SW 1271 (cell line): ENCODE measurements at places on chromosomes 5 and 9.

DNA sequence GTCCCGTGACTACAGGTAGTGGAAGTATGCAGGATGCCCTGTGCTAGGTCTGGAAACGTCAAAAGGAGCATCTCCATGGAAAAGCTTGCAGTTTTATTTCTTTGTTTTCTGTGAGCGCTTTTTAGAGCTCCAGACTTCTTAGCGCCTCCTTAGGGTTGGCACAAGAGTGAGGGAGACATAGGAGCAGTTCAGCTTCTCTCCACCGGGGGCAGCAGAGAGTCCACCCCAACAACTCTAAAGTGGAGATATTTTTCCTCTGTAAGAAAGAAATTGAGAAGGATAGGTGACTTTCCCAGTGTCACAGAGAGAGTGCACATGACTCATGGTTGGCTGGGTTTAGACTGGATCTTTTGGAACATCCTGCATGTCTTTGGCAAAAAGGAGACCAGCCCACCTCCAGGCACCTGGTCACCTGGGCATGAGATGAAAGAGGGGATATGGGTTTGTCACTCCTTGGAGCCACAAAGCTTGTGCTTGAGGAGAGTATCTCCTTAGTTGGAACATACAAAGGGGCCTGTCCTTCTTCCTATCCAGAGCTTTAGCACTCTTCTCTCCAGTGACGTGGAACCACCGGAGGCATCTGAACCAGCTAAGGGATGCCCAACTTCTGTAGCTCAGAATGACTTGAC lies 637.7 kb downstream of the SEMA5A start:
- peak; percentile 42 for DNase-seq

GRCh38 chr5:150251504-150251903 lies 38.1 kb downstream of the CAMK2A start:
- DNase-seq = no peak

GRCh38 chr5:91562922-91563321 lies 179.8 kb upstream of the ARRDC3 start:
- DNase-seq = no peak

DNA sequence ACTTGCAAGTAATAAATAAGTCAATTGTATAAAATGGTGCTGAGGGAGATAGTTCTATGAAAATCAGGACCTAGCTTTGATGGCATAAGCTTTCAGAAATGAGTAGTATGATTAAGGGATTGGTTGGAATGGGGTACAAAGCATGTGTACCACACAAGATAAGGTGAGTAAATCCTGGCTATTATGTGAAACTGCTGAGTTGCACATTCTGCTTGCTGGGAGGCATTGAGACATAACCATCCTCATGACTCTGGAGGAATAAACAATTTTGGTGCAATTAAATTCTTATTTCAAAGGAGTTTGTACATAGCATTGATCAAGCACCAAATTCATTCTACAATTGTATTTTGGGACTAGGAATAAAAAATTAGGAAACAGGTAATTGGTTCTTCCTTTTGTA lies 755.2 kb upstream of the ACO1 start:
- DNase-seq = no peak

DNA sequence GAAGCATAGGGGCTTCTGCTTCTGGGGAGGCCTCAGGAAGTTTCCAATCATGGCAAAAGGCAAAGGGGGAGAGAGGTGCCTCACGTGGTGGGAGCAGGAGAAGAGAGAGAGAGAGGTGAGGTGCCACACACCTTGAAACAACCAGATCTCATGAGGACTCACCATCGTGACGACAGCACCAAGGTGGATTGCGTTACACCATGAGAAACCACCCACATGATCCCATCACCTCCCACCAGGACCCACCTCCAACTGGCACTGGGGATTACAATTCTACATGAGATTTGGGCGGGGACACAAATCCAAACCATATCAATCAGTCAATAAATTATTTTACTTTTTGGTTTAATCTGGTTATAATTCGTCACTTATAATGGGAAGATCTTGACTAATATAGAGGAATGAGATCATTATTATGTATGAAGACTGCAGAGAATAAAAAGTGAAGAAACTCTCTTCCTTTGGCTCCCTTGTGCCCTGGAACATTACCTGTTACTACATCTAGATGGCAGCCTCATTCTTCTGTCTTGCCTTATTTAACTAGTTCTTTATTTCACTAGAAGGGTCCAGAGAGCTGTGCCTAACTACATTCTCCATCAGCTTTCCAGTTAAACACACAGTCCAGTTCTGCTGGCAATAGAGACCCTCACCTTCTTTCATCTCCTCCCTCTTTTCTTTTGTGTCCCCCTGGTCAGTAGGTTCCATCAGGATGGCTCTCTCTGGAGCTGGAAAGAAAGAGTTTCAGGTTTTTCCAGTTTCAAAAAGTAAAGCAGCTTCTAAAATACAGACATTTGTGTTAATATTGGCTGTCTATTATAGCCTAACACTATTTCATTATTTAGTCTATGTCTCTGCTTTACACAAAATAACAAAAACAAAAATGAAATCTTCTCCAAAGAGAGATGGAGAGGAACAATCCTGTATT lies 21.7 kb upstream of the SPINK7 start:
- DNase-seq = no peak

DNA sequence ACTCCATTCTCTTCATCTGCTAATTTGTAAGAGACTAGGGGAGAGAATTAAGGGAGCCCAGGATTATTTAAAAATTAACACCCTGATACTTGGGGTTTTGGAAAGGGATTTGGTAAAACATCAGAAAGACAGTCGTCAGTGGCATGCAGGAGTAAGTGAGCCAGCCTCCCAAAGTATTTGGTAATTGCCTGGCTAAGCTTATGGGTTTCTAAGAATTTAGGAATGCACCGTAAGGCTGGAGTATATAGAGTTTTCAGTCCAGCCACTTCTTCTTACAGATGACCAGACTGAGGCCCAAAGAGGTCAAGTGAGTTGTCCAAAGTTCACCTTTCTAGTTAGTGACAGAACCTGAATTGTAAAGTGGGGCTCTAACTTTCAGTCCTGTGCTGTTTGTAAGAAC lies 25.8 kb upstream of the NFIB start:
- no peak for DNase-seq

DNA sequence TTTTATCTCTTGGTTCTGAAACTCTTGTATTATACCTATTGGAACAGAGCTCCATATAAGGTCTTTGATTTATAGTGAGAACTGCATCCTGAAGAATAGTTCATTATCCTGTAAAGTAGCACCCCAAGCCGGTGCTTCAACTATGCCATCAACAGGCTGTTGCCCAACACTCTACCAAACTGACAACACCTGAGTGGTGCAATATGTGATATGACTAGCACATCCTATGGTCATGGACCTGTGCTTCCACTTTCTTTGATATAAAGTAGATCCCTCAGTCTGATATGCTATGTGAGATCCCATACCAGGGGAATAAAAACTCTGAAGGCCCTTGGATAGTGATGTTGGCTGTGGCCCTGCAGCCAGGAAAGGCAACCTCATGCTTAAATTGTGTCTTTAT lies 15.8 kb downstream of the CSF2 start:
- no peak for DNase-seq
